ENCODE measurements at places on chromosomes 12 and 14. TPM values are rescaled to one million over a fixed set of nuclear protein-coding genes. Genes with fewer than 3 reads are reported as not detected.

Gene GSKIP
- total RNA-seq: 22.6 TPM

Gene P2RX2
- not detected for total RNA-seq

Gene ZDHHC22
- 0.15 TPM for total RNA-seq

Gene PLEKHG3
- total RNA-seq: 49.6 TPM

Gene CISTR
- total RNA-seq: not detected

Gene CS
- total RNA-seq: 199 TPM

Gene LRRK2
- not detected for total RNA-seq

GRCh38 chr14:53620317-53620716, 336.3 kb downstream of the BMP4 start:
- no peak for DNase-seq

GRCh38 chr12:11798856-11799501, 149.5 kb downstream of the ETV6 start:
- peak; percentile 89 for DNase-seq

DNA sequence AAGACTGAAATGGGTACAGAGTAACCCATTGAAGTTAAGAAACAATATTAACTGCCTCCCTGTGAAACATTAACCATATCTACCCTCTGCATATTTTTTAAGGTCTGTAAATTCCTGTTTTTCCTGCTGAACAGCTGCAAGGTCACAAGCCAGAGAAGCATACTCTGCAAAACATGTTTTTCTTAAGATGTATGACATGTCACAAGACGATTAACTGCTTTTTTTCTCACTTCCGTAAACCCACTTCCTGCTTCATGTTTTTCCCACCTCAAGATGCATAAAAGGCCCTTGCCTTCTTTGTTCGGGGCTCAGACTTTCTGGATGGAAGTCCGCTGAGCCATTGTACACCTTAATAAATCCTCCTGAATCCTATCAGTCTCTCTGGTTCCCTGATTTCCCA, 504.7 kb upstream of the MIS18BP1 start:
- no peak for DNase-seq

DNA sequence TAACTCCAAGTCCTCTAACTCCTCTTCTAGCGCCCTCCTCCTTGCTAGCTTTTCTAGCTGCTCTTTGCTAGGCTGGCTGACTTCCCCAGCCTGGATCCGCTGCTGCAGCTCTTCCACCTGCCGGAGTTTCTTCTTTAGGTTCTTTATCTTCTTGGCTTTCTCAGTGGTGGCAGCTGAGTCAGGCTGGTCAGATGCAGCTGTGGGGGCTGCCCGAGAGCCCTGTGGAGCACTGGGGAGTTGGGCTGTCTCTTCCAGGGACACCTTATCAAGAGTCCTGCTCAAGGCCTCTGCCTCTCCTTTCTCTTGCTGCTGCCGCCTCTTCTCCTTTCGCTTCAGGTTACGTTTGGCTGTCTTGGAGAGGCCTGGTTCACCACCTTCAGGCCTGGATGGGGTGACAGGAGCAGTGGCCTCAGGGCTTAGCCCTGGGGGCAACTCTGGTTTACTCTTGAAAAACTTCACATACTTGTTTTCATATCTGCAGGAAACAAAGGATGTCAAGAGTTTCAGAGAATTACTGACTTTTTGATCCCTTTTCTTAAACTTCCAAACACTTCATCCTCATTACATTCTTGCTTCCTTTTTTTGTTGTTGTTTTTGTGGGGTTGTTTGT, 25.7 kb downstream of the PYM1 start:
- DNase-seq: no peak

DNA sequence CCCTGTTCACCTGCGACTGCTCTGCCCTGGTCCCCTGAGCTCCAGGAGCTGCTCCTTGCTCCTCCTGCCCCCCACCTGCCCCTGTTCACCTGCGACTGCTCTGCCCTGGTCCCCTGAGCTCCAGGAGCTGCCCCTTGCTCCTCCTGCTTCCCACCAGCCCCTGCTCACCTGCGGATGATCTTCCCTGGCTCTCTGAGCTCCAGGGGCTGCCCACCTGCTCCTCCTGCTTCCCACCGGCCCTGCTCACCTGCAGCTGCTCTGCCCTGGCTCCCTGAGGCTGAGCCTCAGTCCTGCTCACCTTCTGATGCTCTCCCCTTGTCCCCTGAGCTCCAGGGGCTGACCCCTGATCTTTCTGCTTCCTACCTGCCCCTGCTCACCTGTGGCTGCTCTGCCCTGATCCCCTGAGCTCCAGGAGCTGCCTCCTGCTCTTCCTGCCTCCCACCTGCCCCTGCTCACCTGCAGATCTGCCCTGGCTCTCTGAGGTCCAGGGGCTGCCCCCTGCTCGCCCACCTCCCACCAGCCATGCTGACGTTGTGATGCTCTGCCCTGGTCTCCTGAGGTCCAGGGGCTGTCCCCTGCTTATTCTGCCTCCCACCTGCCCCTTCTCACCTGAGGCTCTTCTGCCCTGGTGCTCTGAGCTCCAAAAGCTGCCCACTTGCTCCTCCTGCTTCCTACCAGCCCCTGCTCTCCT, 219.2 kb downstream of the TMEM121 start:
- DNase-seq: no peak

- no peak for DNase-seq
These were observed 439.6 kb upstream of the LRFN5 start for GRCh38 chr14:41167040-41167439.

DNA sequence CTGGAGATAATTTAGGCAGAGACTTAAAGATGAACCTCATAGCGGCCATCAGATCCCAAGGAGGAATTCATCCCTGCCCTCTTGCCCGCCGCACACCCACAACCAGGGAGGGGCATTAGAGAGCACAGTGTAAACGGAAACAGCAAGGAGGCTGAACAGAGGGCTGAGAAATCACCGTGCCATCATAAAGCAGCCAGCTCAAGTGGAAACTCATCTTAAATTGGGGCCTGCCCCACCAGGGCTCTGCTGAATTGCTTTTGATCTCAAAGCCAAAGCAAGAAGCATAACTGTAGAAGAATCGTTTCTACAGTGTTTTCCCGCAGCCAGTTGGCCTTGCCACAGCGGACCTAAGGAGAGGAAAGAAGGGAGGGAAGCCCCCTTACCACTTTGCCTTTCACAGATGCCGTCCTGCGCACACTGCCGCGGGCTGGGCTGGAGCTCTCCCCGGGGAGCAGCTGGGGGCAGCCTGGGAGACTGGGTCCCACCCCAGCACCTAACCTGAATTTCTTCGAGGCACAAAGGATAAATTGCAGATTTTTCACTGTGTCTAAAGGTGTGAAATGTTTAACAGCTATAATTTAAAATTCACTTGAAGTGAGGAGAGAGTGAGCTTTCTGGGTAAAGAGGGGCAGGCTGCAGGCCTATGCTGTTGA, 51.8 kb upstream of the MMP17 start:
- no peak for DNase-seq

DNA sequence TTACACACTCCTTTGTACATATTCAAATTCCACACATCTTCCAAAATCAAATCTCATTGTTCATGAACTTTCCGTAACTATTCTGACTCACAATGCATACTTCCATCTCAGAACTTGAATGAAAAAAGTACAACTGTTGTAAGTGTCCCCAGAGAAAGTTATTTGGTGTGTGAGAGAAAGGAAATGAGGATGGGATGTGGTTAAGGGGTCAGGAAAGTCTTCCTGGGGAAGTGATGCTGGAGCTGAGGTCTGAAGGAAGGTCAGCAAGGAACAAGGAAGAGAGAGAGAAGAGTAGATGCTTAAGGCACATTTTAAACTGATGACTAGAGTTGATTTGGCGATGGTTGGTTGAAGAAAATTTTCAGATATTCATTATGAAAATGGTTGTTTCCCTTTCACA, 340.0 kb upstream of the STXBP6 start:
- no peak for DNase-seq

DNA sequence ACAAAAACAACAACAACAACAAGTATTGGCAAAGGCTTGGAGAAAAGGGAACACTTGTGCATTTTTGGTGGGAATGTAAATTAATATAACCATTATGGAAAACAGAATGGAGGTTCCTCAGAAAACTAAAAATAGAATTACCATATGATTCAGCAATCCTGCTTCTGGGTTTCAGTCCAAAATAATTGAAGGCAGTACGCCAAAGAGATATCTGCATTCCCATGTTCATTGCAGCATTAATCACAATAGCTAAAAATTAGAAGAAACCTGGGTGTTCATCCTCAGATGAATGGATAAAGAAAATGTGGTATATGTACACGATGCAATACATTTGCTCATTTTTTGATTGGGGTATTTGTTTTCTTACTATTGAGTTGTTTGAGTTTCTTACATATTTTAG, 813.0 kb downstream of the NRXN3 start:
- no peak for DNase-seq

DNA sequence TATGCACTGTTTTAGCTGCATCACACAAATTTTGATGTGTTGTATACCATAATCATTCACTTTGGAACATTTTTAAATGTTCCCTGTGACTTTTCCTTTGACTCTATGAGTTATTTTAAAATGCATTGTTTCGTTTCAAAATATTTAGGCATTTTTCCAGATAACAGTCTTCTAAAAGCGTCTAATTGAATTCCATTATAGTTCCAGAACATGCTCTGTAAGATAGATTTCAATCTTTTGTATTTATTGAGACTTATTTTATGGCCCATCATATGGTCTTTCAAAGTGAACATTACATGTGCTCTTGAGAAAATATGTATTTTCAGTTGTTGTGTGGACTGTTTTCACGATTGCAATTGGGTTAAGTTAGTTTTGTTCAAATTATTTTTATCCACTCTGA, 98.7 kb upstream of the ARHGAP5 start:
- DNase-seq: no peak

GRCh38 chr12:25135531-25136154, 59.3 kb downstream of the DNAI7 start:
- DNase-seq: no peak

DNA sequence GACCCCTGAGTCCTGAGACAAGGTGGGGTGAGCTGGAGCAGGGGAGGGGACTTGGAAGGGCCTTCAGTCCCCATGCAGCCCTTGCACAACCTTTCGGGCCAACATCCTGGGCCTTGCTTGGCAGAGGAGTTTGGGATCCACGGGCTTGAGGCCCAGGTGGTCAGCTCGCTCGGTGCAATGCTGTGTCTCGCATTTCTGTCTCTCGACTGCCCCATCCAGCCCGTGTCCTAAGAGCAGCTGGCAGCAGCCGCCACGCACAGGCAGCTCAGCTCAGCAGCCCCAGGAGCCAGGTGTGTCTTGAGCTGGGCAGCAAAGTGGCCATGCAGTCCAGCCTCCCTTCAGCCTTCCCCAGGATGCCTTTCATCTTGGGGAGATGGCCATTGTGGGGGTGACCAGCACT, 10.8 kb downstream of the PACS2 start:
- DNase-seq: no peak

DNA sequence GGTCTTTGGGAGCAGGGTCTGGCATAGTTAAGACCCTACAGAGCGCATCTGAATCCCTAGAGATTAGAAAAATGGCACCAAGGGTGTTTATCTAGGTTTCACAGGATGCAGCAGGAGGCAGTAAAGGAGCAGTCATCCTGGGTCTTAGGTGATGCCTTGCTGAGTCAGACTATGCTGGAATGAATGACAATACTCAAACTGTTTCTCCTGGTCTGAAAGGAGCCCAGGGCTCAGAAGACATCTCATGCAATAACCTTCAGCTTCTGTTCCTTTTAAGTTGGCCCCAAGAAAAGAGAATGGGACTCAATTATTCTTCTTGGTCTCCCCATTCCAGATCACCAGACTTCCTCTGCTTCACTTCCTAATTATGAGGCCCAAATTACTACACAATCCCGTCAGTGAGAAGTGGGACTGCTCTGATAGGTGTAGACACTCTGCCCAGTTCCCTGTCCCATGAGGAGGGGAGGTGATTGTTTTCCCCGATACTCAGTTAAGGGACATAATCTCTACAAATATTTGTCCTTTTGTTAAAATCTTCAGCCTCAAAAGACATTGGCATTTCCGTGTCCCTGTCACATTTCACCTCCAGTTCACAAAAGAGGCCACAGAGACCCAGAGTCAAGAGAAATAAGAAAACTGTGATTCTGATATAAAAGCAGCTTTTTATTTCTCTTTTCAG, 14.8 kb upstream of the APOF start:
- DNase-seq: peak; percentile 80

DNA sequence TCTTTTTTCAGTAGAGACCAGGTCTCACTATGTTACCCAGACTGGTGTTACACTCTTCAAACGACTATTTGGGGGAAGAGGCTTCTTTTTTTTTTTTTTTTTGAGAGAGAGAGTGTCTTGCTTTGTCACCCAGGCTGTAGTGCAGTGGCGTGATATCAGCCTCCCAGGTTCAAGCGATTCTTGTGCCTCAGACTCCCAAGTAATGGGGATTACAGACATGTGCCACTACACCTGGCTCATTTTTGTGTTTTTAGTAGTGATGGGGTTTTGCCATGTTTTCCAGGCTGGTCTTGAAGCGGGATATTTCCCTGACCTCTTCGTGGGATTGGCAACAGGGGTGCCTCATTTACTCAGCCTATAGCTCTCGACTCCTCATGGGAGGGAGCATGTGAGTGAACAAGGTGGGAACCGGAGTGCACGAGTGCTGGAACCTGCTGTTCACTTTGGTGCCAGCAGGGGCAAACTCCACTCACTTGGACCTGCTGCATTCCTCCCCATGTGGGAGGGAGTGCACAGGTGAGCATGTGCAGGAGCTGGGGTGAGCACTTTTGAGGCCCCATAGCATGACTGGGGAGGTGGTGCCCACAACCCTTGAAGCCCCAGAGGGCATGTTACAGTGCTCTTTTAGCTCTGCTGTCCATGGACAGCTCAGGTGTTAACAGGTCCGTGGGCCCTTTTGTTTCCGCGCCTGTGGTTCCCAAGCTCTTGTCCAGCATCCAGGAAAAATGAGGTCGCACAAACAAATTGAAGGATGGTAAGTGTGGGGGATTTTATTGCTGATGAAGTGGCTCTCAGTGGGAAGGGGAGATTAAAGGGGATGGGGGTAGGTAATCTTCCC, 79.1 kb upstream of the HECTD1 start:
- peak; percentile 49 for DNase-seq

GRCh38 chr14:100844082-100844408, 18.1 kb downstream of the MEG3 start:
- no peak for DNase-seq

GRCh38 chr12:49683599-49684309, 23.5 kb downstream of the FMNL3 start:
- DNase-seq: no peak

DNA sequence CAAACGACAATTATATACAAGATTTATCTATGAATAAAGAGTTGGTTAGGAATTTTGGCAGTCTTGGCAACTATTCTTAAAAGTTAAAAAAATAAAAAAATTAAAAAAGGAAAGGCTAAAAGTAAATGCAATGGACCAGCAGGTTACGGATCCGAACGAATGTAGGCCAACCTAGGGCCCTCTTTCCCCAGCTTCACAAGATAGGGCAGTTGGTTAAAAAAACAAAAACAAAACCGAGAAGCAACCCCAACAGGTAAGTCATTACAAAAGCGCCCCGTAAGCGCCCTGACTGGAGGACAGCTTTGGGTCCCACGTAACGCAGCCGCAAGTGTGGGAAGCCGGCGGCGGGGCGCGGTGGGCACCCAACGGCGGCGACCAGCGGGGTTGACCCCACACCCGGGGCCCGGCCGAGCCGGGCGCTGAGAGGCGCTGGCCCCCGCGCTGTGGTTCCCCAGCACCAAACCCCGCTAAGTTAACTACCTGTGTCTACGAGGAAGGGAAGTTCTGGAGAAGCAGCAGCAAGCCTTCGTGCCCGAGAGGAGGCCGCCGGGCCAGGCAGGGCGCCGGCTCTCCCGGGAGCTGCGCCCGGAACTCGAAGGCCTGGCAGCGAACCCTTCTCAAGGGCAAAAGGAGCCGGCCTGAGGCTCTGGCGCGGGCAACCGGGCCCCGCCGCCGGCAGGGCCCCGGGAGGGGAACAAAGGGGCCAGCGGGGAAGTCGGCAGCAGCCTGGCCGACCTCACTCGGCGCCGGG, 882 bp downstream of the HECTD1 start:
- peak; percentile 16 for DNase-seq

- peak; percentile 86 for DNase-seq
These were observed 15.6 kb upstream of the LRTM2 start for GRCh38 chr12:1804545-1805332.
